ENCODE measurements at places on chromosomes 1 and 21.

DNA sequence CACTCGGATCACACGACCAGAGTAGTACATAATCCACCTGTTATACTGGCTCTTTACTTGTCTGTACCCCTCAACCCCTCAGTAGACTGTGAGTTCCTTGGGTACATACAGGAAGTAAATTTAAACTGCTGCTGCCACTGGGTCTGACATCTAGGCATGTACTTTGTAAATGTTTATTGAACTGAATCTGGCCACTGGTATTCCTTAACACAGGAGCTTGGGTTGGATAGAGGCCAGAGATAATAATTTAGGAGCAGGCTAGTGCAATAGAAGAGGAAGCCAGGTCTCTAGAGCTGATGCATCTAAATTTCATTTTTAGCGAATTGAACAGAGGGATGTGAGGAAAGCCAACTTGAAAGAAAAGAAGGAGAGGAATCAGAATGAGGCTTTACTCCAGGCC lies 12.4 kb downstream of the TTC4 start:
- DNase-seq, result no peak

DNA sequence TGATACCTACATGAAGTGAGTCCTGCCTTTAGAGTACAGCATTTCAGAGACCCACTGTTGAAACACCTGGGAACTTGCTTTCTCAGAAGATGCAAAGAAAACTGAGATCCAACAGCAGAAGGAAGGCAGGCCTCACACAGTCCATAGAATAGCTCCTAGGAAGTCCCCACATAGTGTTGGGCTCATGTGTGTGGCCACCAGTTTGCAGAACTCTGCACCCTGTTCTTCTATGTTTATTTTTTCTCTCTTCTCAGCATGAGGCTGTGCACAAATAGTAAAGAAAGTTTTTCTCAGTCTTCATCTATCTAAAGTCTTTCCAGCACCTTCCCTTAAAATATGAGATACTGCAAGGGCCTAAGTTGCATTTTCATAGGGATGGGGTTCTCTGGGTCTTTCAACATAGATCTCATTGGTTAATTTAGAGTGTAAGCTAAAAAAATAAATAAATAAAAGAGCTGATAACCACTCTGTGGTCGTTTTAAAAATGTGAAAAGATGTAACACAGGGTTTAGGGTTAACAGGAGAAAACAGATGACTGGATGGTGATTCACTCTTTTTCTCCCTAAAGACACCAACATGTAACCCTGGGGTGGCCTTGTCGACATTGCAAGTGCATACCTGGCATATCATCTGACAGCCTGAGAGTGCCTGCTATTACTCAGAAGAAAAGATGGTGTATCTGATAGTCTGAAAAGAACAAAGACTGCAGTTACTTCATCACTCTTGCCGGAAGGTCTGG lies 94.6 kb downstream of the ZC3H11B start:
- no peak for DNase-seq

DNA sequence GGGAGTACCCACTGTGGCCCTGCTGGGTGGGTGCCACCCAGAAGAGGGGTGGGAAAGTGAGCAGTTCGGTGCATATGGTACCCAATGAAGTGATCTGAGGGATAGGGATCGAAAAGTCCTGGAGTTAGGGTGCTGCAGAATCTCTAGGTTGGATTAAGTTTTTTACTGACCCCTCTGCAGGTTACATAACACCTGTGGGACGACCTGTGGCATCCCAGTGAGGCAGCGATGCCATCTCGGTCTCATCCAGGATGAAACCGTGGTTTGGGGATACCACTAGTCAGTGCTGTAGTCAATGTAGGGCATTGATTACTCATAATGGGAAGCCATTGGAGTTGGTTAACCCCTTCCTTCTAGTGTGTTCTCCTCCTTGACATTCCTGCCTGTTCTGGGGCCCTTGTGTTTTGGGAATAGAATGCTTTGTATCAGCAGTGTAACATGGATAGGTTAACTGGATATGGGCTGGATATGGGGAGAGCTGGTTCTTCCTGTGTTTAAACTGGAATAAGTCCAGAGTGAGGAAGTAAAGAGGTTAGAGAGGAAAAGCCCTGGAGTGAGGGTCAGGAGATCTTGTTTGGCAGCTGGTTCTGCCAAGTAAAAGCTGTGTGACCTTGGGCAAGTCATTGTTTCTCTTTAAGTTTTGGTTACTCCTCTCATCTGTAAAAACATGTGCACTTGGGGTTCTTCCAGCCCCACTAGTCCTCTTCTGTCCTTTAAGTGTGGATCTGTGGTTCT lies 42.8 kb upstream of the ATF3 start:
- DNase-seq, result no peak

GRCh38 chr1:156816561-156817328 lies at the start of gene SH2D2A:
Gene SH2D2A (minus strand): TSS chr1:156816848. CDS start chr1:156816708, 140 bp downstream.
- peak; percentile 95 for DNase-seq

DNA sequence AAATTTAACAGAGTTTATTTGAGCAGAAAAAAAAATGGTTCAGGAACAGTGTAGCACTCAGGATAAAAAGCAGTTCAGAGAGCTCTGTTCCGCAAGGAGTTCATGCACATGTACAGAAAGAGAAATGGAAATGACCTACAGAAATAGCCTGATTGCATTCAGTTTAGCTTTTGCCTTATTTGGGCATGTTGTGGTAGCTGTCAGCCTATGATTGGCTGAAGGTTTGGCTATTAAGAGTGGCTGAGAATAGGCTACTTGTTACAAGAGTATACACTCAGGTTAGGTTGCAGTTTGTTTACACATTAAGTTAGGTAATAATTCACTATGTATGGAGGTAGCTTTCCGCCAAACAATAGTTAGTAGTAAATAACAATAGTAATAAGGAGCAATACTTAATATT lies 511.0 kb upstream of the TMPRSS15 start:
- no peak for DNase-seq

DNA sequence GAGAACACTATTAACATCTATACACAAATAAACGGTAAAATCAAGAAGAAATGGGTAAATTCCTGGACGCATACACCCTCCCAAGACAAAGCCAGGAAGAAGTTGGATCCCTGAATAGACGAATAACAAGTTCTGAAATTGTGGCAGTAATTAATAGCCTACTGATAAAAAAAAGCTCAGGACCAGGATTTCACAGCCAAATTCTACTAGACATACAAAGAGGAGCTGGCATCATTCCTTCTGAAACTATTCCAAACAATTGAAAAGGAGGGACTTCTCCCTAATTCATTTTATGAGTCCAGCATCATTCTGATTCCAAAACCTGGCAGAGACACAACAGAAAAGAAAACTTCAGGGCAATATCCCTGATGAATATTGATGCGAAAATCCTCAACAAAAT lies 70.7 kb upstream of the FMO3 start:
- no peak for DNase-seq

DNA sequence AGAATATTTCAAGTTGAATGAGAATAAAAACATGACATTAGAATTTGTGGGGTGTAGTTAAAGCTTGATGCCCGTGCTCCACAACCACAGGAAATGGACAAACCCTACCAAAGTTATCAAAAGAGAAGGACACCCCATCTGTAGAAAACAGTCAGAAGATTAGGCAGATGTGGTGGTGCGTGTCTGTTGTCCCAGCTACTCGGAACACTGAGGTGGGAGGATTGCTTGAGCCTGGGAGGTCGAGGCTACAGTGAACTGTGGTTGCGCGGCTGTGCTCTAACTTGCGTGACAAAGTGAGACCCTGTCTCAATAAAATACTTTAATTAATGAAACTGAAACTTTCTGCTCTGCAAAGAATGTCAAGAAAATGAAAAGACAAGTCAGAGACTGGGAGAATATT lies 1.5 kb upstream of the SPATC1L start:
- DNase-seq, result no peak

DNA sequence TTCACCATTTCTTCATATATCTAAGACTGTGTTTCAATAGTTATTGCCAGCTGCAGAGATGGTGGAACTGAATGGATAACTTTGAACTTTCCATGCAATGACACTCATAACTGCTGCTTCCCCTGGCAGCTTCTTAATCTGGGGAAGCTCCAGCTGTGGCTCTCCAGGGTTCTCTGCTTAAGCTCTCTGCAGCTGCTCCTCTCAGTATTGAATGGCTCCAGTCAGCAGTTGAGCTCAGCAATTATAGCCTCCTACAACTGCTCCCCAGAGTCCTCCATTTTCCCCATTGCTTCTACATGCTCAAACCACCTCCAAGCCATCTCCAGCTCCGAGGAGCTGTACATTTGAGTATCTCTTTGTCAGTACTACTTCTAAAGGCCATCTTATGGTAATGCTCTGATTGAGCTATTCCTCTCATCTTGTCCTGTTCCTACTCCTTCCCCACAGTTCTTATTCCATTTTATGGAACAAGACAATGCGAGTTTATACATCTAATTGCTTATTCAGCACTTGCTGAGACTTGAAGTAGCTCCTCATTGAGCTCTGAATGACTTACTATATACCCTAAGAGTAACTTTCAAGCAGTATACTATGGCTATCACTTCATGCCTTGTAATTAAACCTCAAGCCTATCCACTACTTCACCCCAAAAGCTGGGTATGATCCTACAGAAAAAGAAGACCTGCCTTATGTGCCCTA lies 362.4 kb downstream of the NEGR1 start:
- DNase-seq, result no peak

DNA sequence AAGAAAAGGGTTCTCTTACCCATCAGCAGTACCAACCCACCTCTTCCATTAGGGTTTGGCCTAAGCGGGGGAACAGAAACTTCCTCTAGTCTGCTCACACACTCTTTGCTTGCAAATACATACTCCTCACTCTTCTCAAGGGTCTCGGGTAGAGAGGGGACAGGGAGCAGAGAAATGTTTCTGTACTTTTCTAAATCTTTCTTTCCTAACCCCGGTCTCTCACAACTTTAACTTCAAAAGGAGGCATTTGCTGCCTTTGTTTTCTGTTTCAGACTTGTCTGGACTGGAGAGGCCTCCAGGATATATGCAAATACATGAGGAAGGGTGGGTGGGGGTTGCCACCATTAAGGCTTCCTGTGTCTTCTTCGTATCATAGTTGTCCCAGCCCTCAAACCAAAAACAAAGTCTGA lies 10.5 kb upstream of the LAX1 start:
- no peak for DNase-seq

DNA sequence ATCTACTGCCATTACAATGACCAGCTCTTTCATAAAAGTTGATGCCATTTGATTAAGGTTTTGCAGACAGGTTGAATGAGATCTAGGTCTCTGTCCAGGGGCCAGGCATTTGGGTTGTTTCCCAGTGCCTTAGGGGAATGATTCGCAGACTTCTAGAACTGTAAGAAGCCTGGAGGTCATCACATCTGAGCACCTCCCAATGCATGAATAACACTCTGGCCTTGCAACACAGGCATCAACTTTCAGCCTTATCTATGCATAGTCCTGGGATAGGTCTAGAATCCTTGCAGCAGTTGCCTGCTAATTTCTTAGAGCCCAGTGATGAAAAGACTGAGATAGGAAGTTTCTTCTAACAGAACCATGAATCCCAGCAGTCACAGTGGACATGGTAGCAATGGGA lies 44.8 kb upstream of the KCND3 start:
- DNase-seq, result no peak

GRCh38 chr21:32134441-32135130 lies 144.3 kb downstream of the MIS18A start:
- DNase-seq, result no peak

DNA sequence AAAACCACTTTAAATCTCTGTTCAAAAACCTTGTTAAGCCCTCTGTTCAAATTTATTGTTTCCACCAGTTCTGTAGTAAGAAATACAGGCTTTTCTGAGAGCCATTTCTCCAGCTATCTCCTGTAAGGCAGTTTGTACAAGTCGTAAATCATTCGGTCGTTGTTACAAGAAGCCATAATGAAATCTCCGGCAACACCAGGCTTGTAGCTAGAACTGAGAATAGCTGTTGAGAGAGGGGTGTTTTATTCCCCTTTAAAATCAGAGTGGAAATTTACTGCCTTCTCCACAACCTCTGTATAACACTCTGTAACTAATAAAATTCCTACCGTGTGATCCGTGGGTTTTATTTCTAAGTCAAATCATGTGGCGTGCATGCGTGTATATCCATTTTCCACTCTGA lies 335.8 kb upstream of the KAZN start:
- DNase-seq, result no peak

- no peak for DNase-seq
Measured at GRCh38 chr1:232227306-232227705, 402.6 kb downstream of the SIPA1L2 start.

DNA sequence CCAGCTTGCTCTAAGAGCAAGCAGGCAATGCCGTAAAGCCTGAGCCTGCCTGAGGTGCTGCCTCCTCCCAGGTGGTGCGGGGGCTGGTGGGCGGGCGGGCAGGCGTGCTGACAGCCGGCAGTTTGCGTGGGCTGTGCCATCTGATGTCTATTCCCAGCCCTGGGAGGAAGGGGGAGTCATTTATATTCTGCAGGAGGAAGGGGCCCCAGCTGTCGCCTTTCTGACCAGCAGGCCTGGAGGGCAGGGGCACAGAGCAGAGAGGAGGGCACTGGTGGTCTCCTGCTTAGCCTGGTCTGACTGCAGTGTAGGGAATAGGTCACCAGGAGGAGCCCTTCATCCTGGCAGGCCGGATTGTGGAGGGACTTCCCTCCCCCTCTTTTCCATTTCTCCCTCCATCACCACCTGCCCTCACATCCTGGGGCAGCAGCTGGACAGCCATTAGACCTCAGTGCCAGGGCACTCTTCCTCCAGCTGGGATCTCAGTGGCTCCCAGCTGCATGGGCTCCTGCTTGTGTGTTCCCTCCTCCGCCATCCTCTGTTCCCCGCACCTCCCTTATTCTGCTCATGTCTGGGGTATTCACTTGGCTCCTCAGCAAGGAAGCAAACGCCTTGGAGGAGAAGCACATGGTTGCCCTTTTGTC lies 4.4 kb downstream of the CYB561D1 start:
- no peak for DNase-seq

- no peak for DNase-seq
Measured at GRCh38 chr1:42748021-42748420, 8.0 kb upstream of the CLDN19 start.

- DNase-seq, result no peak
Measured at GRCh38 chr1:112446411-112446810, 50.4 kb downstream of the CTTNBP2NL start.

- DNase-seq, result no peak
Measured at GRCh38 chr1:82875170-82875569, 1074.4 kb downstream of the ADGRL2 start.

DNA sequence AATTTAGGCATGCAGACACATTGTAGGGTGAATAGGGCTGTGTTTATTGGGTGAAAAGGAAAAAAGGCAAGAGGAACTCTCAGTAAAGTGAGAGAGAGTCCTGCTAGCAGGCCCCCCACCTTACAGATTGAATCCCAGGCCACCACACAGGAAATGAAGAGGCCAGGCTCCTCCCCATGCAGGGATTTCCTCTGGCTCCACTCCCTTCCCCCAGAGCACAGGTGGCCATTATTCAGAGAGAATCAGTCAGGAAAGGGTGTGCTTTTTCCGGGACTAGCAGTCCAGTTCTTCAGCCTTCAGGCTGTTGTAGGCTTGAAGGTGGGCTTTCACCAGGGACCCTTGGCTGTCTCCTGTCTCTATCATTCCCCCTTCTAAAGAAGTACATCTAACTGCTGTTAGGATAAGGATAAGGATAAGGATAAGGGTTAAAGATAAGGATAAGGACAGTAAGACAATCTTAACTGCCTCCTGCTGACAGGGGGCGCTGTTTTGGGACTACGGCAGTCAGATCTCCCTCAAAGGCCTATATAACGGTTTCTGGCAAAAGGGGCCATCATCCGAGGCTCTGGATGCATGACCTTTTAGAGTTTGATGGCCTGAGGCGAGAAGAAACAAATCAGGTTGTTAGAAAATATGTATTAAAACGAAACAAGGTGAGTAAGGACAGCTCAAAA lies 26.3 kb downstream of the ZNF648 start:
- DNase-seq, result no peak

All from stimulated activated CD8-positive, alpha-beta memory T cell treated with anti-CD3 and anti-CD28 coated beads, Interleukin-15, amount 100 ng/mL, for 4 hours (primary cell).